ENCODE measurements at places on chromosomes 11 and 22. TPM values are rescaled to one million over a fixed set of nuclear protein-coding genes. Genes with fewer than 3 reads are reported as not detected.

INS gene
- polyA plus RNA-seq = not detected

CLMP gene
- 95.5 TPM for polyA plus RNA-seq

GRCh38 chr11:69499918-69500284 is 18.4 kb downstream of the LINC01488 start:
- DNase-seq = no peak

DNA sequence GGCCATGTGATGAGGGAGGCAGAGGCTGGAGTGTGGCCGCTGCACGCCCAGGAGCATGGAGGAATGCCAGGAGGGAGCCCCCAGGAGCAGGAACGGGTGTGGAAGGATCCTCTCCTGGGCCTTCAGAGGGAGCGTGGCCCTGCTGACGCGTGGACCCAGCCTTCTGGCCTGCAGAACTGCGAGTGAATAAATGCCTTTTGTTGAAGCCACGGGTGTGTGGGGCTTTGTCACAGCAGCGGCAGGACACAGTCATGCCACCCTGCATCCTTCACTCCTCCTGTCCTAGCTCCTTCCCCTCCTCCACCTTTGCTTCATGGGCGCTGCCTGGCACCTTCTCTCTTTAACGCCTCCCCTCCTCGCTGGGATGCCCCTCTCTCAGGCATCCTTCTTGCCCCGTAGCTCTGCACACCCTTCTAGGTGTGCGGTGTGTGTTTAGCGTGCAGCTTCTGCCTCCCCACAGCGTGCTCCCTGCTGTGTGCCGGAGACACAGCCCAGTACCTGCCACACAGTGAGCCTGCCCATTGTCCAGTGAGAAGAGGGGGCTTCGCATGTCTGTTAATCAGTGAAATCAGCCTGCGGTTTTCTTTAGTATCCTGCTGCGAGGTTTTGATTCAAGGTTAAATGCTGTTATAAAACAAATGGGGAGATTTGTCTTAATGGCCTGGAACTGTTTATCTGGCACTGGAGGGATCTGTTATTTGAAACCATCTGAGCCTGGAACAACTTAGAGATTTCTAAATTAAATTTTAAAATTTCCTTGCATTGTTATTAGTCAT is 459.6 kb downstream of the TBC1D22A start:
- no peak for DNase-seq

GRCh38 chr11:121448431-121448941 is 3.6 kb upstream of the SORL1 start:
- no peak for DNase-seq

DNA sequence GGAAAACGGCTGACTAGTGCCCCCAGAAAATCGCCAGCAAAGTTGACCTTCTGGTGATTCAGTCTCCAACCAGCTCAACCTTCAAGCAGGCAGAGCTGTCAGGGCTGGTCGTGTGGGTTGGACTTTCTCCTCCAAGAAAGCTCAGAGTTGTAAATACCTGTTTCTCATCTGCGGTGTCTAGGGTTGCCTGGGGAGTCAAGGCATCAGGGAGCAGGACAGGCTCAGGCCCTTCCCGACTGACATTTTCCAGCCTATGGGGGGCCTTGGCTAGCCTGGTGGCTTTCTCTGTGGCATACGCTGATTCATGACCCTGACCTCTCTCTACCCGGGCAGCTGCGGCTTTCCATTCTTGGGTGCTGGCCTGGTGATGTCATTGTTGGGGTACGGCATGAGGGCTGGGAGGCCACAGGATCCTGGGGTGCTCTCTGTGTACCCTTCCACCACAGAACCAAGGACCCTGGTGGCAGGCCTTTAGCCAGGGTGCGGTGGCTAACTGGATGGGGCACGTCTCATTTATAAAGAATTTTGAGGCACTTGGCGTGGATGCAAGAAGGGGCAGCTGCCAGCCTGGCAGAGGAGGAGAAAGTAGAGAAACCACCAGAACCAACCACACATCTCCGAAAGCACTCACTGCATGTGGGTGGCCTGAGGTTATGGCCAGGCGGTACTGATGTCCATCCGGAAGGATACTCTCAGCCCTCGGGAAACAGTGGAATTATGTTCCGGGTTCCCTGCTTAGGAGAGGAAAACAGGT is 64.9 kb downstream of the BCR start:
- peak; percentile 54 for DNase-seq

DNA sequence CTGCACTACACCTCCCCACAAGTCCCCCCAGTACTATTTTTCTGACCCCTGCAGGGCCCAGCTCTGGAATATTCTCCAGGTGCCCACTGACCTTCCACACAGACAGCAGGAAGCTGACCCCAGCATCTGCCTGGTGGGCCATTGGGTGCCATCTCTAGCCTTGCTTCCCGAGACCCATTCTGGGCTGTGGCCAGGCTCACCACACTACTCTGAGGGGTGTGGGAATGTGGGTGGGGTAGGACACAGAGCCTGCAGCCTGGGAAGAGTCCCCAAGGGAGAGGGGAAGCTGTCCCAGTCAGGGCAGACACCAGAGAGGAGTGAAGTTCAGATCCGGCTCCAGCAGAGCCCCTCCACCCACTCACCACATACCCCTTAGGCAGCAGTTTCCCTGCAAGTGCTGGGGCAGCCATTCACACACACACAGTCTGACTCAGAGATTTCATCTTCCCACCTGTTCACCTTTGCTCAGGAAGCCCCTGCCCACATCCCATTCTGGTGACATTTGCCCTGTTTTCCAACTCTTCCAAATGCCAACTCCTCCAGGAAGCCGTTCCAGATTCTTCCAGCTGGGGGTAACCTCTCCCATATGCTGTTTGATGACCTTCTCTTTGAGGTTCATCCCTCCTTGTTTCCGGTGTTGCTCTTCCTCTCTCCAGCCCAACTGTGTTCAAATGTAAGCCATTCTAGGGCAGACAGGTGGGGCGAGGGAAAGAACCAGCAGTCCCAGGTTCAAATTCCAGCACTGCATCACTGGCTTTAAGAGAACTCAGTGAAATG is 1.9 kb downstream of the SLCO2B1 start:
- no peak for DNase-seq

HEPACAM gene
- 0.14 TPM for polyA plus RNA-seq

NRXN2 gene
- 0.01 TPM for polyA plus RNA-seq

- DNase-seq = no peak
Observed at GRCh38 chr22:29231971-29232959, 26.6 kb downstream of the EMID1 start.

DNA sequence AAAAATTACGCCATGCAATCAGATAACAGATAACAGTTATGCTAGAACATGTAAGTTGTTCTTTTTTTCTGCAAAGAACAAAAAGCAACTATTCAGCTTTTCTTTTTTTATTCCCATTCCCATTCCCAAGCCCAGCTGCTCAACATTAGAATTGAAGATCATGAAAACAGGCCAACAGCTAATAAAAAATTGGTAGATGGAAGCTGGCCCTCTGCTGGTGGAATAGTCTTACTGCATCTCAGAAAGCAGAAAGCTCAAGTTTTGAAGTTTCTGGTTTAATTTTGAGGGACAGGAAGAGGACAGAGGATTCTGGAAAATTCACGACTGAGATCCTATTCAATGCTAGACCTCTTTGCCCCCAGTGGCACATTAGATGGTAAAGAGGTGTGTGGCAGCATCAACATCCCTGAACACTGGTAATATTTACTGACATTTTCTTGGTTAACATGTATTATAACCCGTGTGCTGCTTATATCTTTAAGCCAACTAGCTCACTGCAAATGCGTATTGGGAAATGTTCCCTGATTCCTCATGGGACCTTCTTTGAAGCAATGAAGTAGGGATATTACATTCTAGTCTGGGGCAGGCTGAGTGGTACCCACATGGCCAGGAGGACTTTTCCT is 591.2 kb downstream of the OPCML start:
- peak; percentile 14 for DNase-seq

ATL3 gene
- polyA plus RNA-seq = 38.3 TPM

DNA sequence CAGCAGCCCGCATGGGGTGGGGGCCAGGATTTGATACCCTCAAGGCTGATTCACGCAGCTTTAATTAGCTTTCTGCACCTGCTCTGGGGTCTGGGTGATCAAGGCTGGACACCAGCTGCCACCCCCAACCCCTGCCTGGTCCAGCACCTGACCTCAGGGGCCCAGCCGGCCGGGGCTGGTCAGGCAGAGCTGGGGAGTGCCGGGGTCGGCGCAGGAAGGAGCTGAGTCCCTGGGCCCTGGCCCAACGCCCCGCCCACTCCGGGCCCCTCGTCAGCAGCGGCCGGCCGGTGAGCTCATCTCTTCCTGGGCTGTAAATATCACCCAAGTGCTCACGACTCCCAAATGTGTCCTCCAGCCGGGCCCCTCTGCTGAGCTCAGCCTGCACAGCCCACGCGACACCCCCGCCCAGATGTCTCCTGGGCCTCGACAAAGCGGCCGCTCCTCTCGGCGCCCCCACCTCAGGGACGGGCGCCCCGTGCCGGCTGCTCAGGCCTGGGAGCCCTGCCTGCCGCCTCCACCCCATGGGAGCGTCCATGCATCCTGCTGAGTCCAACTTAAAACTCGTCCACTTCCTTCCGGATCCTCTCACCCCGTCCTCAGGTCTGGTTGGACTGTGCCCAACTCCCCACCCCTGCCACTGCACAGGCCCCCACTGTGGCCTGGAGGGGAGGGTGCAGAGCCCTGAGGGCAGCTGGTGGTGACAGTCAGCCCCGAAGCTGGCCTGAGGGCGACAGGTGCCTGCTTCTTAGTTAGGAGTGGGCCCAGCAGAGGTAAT is 29.0 kb downstream of the RTN4R start:
- no peak for DNase-seq

- no peak for DNase-seq
Observed at GRCh38 chr11:39992551-39992950, 1466.9 kb downstream of the LRRC4C start.

DNA sequence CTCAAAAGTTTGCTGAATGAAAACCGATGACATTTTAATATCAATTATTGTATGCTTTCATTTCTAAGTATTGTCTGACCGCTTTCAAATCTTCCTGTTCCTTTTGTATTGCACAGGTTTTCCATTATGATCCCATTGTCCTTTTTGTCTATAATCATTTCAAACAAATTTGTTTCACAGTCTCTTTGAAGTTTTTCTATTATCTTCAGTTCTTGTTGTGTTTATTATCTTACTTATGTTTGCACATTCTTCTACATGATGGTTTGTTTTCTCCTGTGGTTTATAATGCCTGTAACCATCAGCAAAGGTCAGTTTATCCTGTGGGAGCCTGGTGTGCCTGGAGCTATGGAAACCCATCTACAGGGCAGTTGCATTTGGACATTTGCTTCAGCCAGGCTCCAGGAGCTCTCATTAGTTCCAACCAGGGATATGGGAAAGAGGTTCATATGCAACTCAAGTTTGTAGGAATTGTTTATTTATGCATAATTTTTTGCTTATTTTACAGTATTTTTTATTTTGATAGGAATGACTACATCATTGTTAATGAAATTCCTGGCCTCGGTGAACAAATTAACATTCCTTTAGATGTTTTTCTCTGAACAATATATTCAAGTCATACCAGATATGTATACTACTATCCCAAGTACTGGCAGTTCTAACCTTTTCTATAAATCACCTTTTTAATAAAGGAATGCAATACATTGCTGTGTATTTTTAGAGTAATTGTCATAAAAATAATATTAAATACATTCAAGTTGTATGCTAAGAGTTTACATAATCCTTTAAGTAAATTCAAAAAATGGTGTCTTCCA is 179.2 kb downstream of the SBF2 start:
- no peak for DNase-seq

GRCh38 chr11:46666516-46666915 is 33.9 kb downstream of the ARHGAP1 start:
- DNase-seq = no peak

- DNase-seq = no peak
Observed at GRCh38 chr11:11108026-11108425, 245.0 kb downstream of the CSNK2A3 start.
